ENCODE measurements at places on chromosomes 2 and 18. TPM values are rescaled to one million over a fixed set of nuclear protein-coding genes. Genes with fewer than 3 reads are reported as not detected.

GRCh38 chr2:25190536-25190935 lies 22.2 kb upstream of the POMC start:
- H3K4me3 ChIP-seq = no peak overlapping the region
- no peak for DNase-seq
- H3K27ac ChIP-seq = no peak overlapping the region
- H3K36me3 ChIP-seq = no peaks in the 10 kb centered on the region
- H3K4me1 ChIP-seq = no peaks in the 10 kb centered on the region

The EVA1A gene
- total RNA-seq = 23.2 TPM

- H3K4me1 ChIP-seq = no peaks in the 10 kb centered on the region
- no peak for DNase-seq
- H3K4me3 ChIP-seq = no peak overlapping the region
- H3K27me3 ChIP-seq = no peaks in the 10 kb centered on the region
- H3K27ac ChIP-seq = no peak overlapping the region
Measured at GRCh38 chr2:55311444-55311870, 42.4 kb upstream of the MTIF2 start.

DNA sequence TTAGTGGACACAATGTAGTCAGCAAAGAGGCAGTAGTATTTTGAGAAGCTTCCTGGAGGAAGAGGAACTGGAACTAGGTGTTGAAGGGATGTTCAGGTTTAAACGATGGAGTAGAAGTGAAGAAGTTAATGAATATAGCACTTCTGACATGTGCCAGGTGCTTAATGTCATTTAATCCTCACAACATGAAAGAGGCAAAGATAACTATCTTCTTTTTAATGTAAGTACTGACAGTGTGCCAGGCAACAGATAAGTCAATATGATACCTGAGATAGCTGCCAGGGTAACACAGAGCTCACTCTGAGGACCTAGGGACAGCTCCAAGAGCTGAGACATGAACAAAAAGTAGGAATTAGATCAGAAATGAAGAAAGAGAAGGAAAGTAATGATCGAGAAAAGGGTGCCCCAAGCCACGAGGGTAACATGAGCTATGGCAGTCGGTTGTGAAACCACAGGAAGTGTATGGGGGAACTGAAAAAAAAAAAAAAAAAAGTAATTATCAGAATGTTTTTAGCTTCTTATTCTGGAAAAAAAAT lies 140.7 kb downstream of the RNF144A start:
- H3K27me3 ChIP-seq = no peaks in the 10 kb centered on the region
- no peak for DNase-seq
- H3K36me3 ChIP-seq = no peaks in the 10 kb centered on the region
- H3K4me1 ChIP-seq = peaks cover 13% of the 10 kb centered on the region
- no peak overlapping the region for H3K4me3 ChIP-seq

DNA sequence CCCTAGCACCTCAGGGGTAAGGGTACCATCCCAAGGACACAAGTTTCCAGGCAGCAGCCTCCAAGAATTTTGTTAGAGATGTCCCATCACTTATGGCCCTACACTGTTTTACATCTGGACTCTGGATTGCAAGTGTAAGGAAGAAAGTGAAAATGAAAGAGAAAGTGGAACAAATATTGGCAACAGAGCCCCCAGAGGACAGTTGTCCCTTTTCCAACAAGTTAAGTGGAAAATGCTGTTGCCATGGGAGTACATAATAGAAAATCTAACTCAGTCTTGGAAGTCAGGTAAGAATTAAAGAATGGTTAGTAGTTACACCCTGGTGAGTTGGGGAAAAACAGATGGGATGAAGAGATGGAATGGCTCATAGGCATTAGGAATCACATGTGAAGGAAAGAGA lies 50.6 kb downstream of the TTC21B start:
- no peak overlapping the region for H3K4me3 ChIP-seq
- no peaks in the 10 kb centered on the region for H3K36me3 ChIP-seq
- no peak for DNase-seq
- no peak overlapping the region for H3K27ac ChIP-seq

DNA sequence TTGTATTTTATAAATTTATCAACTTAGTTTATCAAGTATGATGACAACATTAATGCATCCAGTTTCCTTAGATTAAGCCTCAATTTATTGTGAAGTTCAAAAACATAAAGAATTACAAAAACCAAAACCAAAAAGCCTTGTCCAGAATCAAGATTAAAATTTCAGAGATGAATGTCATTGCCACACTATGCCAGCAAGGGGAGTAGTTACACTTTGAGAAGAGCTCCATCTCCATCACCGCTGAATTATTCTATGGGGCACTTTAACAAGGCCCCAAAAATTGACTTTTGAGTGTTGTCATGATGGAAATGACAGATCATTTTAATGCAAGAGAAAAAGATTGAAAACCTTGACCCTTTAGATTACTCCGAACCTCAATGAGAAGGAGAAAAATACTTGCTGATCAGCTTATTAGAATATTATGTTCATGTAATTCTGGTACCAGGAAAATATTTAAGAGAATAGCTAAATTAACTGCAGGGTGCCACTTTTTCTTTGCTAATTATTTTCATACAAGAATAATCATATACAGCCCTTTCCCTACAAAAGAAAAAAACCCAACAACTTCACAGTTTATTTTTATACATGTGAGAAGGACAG lies 152.5 kb upstream of the AQP4 start:
- H3K27me3 ChIP-seq = no peaks in the 10 kb centered on the region
- no peaks in the 10 kb centered on the region for H3K36me3 ChIP-seq
- DNase-seq = no peak
- H3K27ac ChIP-seq = no peak overlapping the region
- no peaks in the 10 kb centered on the region for H3K4me1 ChIP-seq

The CFAP65 gene
- not detected for total RNA-seq

The CTLA4 gene
- total RNA-seq = 1.4 TPM

The LONRF2 gene
- total RNA-seq = 3.1 TPM

GRCh38 chr18:46759890-46760289 lies 3.0 kb upstream of the ST8SIA5 start:
- H3K27me3 ChIP-seq = peaks cover 50% of the 10 kb centered on the region
- no peak for DNase-seq
- H3K4me3 ChIP-seq = no peak overlapping the region
- peaks cover 23% of the 10 kb centered on the region for H3K4me1 ChIP-seq

Measured in left lung (tissue), 14 donors.